ENCODE measurements at places on chromosomes 3 and 15. TPM values are rescaled to one million over a fixed set of nuclear protein-coding genes. Genes with fewer than 3 reads are reported as not detected.

DNA sequence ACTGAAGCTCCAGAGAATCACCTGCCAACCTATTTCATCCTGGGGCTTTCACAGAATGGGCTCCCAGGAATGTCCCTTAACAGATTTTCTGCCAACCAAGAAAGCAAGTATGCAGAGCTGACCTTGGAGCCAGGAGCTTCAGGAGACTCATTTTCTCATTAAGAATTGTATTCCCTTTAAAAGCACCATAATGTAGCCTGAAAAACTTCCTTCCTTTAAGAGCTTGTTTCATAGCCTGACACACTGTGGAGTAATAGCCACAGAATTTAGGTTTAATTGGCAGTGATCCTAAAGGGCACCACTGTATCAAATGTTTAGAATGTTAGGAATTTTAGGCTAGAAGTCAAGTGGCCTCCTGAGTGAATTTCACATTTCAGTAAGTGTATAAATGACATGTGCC, 309.8 kb downstream of the GBE1 start:
- no peak for DNase-seq

GRCh38 chr3:13583251-13584180, 34.6 kb downstream of the FBLN2 start:
- no peak for DNase-seq

DNA sequence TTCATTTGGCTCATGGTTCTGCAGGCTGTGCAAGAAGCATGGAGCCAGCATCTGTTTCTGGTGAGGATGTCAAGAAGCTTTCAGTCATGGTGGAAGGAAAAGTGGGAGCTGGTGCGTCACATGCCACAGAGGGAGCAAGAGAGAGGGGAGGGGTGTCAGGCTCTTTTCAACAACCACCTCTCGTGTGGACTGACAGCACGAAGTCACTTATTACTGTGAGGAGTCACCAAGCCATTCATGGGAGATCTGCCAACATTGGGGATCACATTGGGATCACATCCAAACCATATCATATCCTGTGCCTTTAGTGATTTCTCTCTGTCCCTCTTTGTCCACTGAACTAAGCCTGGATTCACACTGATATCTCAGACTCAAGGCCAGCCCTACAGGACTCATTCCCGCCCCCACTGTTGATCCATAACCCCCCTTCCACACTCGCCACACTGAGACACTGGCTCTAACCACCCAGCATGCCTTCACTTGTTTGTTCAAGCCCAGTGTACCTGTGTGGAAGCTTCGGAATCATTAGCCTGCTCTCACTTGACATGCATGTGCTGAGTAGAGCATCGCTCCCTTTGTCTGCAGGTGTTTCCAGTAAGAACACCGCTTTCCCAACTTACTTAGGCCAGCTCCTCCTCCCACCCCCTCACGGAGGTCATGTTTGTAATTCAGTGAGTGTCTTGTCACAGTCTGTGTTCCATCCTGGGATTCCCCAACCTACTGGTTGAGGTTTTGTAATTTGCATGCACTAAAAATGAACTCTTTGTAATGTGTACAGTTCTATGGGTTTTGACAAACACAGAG, 132.2 kb downstream of the KLF13 start:
- DNase-seq: no peak

GRCh38 chr15:35066094-35066493, 19.0 kb downstream of the NANOGP8 start:
- DNase-seq: no peak

- DNase-seq: no peak
These were observed 1.7 kb downstream of the HGD start for GRCh38 chr3:120680193-120680894.

GRCh38 chr3:58299839-58300516, 6.1 kb upstream of the RPP14 start:
- no peak for DNase-seq

Gene CAMK2N2
- total RNA-seq: 0.42 TPM

Gene SERINC4
- not detected for total RNA-seq

Gene MINDY4B
- not detected for total RNA-seq

Gene SYNPR
- total RNA-seq: not detected

Gene TRMT10C
- total RNA-seq: 28.0 TPM

Data from right lobe of liver (tissue), 6 donors.